NCI-H345 (cell line): ENCODE measurements at places on chromosomes 1 and 21.

DNA sequence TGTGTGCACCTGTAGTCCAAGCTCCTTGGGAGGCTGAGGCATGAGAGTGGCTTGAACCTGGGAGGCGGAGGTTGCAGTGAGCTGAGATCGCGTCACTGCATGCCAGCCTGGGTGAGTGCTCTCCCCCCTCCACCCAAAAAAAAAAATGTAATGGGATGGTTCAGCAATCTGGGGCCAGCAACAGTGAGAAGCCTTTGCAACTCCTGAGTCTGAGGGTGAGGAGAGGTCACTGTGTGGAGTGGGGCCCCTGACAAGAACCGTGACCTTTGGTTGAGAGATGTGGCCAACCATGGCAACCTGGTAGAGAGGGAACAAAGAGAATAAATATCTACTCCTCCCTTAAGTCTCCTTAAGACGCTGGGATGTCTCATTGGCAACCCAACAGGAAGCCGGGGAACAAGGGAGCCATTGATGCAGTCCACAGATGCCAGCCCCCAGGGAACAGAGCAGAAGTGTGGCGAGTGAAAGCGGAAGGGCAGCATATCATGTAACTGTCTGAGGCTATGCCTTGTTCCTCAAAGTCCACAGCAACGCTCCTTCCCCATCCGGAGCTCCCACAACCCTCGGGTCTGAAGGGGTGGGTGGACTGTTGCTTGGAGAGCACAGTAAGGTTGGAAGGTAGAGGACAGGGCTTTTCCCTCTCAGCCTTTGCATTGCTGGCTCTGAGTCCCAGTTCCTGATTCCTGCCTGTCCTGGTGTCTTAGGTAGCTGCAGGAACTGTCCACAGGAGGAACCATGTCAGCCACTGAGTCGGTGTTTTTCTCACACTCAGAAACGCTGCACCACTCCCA is 8.3 kb downstream of the TRNP1 start:
- no peak for DNase-seq

- DNase-seq, result no peak
Observed at GRCh38 chr1:242133796-242134195, 134.9 kb upstream of the MAP1LC3C start.

DNA sequence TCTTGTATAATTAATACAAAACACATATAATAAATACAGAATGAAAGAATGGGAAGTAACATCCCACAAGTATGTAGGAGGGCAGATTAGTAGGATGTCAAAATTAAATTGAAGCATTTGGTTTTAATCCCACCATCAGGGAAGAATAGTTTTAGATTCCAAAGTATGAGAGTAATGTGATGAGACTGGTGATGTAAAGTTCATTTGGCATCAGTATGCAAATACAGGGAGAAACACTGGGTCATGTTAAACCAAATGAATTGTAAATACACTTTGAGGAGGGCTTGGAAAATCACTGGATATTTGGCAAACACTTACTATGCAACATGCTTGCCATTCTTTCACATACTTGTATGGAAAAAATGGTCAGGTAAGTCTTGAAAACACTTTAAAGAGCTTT is 358.8 kb downstream of the DPYD start:
- DNase-seq, result no peak

GRCh38 chr21:37249112-37249904 is 17.8 kb downstream of the VPS26C start:
- no peak for DNase-seq

- peak; percentile 25 for DNase-seq
Observed at GRCh38 chr1:211474451-211474850, 17.5 kb downstream of the RD3 start.

DNA sequence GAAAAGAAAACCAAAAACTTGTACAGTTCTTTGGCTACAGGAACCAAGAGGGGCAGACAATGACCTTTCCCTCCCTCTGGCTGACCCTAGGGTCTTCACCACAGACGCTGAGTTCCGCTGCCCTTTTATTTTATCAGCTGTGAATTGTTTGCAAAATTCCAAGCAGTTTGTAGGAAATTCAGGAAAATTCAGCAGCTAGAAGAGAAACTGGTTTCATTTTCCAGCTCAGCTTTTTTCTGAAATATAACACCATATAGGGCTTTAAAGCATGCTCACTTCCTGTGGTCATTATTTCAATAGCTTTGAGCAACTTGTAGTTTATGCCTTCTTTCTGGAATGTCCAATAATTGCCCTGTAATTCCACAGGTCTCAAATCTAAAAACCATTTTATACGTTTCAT is 5.5 kb upstream of the PIK3R3 start:
- no peak for DNase-seq

DNA sequence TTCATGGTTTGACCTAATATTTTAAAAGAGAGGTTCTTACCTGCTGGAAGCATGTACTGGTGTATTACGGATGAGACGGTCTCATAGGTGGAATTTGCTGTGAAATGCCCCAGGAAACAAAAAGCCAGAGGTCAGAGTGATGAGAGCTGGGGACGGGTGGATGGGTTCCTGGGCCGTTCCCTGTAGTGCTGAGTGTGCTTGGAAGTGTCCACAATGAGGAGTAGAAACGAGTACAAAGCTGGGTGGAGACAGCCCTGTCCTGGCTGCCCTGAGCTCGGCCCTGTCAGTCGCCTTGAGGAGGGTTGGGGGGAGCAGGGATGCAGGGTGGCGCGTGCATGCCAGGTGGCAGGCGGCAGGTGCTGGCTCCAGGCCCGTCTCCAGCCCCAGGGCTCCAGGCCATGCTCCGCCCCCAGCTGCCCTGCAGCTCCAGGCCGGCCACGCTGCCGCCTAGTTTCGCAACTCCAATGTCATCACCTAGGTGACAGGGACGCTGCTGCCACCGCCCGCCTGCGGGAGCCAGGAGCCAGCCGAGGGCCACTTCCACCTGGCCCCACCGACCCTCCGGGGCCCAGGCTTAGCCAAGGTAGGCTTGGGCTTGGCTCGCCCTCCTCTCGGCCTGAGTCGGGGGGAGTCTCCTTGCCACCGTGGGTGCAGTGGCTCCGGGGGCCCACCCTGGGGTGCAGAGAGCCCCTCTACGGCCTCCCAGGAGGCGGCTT is 16.4 kb downstream of the TP73 start:
- peak; percentile 93 for DNase-seq

GRCh38 chr1:145845144-145845513 is 301 bp upstream of the NUDT17 start:
- no peak for DNase-seq

GRCh38 chr1:223853275-223853674 is 7.5 kb upstream of the TP53BP2 start:
- no peak for DNase-seq

- DNase-seq, result no peak
Observed at GRCh38 chr1:116218922-116219321, 107.7 kb downstream of the MAB21L3 start.

DNA sequence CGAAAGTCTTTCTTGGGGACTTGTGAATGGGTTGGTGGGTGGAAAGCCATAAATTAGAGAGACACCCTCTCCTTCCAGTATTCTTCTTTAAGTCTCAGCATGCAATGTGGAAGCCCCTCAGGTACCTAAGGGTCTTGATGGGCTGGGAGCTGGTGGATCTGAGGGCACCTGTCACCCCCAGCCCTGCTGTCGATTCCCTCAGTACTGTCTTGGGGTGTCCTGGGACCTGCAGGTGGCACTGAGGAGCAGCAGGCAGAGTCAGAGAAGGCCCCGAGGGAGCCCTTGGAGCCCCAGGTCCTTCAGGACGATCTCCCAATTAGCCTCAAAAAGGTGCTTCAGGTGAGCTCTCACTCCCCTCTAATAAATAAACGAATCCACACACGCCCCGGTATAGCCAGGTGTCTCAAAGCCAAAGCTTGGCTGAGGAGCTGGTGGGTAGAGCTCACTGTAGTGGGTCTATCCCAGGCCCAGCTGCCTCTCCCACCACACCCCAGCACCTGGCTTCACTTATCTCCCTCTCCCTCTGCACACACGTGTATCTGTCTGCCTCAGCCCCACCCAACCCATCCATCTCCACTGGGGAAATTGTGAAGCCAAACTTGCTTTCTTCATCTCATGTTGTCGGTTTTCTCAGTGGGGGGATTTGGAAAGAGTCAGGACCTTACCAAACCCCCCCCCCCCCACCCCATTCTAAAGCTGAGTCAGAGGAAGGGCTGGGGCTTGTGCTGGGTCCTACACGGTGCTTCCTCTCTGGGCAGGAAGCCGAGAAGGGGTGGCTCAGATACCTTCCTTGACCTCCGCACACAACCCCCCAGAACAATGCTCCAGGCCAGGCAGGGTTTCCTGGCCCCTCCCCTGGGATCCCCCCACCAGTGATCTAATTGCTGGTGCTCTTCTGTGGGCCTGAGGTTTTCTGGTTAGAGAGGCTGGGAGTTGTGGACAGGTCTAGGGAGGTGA is 1.6 kb downstream of the ADAM15 start:
- peak; percentile 55 for DNase-seq

- DNase-seq, result no peak
Observed at GRCh38 chr1:176799327-176799726, 336.4 kb downstream of the PAPPA2 start.

GRCh38 chr1:154775621-154776605 is 94.2 kb downstream of the KCNN3 start:
- no peak for DNase-seq

DNA sequence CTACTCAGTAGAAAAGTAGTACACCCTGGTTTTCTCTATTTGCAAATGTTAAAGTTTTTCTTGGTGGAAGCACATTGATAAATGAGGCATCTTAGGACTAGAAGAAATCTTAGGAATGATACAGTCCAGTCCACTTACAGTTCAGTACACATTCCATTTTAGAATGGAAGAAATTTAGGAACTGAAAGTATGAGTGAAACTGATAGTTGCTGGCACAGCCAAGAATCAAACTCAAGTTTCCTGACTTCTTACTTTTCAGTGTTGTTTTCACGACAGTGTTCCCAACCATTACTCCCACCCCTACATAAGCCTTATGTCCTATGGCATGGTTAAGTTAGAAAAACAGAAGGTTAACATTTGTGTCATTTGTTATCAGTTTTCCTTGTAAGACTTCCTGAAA is 258.5 kb downstream of the BACH1 start:
- DNase-seq, result no peak

- DNase-seq, result no peak
Observed at GRCh38 chr1:156948708-156949107, 28.3 kb downstream of the LRRC71 start.

DNA sequence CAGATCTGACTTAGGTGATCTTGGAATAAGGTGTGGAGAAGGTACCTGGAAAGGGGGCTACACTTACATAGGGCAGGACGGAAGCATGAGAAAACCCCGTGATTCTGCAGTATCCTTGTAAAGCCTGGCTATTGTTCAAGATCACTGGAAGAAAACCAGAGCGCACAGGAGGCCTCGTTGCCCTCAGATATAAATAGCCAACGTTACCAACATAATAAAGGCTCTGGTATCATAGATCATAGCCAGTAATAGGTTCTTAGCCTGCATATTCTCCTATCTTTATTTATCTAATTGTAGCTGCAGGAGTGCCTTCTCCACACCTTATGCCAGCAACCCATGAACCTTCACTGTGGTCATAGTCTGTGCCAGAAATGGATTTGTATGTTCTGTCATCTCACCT is 35.9 kb upstream of the MPZL1 start:
- DNase-seq, result no peak

DNA sequence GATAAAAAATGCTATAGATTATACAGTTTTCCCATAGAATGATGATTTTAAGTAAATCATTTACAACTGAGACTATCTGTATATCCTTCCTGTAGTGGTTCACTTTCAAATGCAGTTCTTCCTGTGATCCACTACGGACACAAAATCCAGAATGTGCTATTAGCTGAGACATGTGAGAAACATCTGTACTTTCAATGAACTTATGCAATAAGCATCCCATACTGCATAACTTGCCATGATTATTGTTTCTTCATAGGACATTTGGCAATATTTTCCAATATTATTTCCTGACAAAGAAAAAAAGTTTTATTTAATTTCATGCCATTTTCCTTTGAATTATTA is 83.5 kb upstream of the PRDX6 start:
- DNase-seq, result no peak

- DNase-seq, result peak; percentile 97
Observed at GRCh38 chr1:84715342-84716019, 25.2 kb upstream of the SSX2IP start.

GRCh38 chr1:46571691-46572225 is 20.3 kb upstream of the KNCN start:
- DNase-seq, result no peak

- DNase-seq, result no peak
Observed at GRCh38 chr1:63920154-63921117, 146.6 kb downstream of the ROR1 start.

- DNase-seq, result no peak
Observed at GRCh38 chr1:93164816-93165215, 15.4 kb downstream of the TMED5 start.

DNA sequence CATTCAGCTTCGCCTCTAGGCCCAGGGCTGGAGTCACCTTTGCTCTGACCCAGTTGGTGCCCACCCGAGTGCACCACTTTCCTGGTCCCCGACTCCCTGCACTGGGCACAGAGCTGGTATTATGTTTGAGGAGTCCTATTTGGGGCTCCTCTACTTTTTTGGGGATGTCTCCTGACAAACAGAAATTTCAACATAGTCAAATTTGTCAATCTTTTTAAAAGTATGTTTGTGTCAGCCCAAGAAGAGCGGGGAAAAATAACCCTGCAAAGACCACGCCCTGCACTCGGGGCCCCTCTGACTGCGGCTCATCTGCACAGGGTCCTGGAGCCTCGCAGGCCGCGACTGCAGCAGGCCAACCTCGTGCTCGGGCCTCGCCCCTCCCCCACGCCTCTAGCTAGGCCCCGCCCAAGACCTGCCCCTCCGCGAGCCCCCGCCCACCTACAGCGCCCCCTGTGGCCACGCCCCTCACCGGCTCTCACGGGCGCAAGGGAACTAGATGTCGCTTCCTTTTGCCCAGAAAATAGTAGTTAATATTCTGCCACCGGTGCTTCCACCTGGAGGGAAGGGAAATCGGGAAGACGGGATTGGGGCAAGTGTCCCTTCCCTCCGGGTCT is 11.4 kb downstream of the FAM229A start:
- DNase-seq, result peak; percentile 84

GRCh38 chr1:218718977-218719376 is 373.8 kb downstream of the TGFB2 start:
- no peak for DNase-seq

DNA sequence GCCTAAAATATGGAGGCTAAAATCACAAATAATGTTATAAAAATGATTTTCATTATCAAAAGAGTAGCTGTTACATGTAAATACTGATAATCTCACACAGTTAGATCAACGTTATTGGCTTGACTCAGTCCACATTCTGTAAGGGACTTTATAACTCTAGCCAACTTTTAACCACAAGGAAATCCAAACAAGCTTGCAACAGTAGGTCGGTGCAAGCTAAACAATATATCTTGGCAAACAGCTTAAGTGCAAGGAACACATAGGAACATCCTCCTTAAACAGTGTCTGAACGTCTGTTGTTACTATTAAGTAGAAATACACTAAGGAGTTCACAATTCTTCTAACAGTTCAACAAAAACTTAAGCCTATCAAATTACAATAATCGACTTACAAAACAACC is 126.7 kb downstream of the EIF4G3 start:
- DNase-seq, result no peak

GRCh38 chr21:27557356-27557755 is 590.5 kb upstream of the ADAMTS5 start:
- no peak for DNase-seq

- peak; percentile 66 for DNase-seq
Observed at GRCh38 chr1:50620680-50621329, 197.6 kb upstream of the DMRTA2 start.

- DNase-seq, result no peak
Observed at GRCh38 chr1:108533351-108534083, 26.4 kb upstream of the EEIG2 start.
